ENCODE measurements at places on chromosomes 1 and 21.

GRCh38 chr21:21973806-21974205 lies 975.6 kb downstream of the NCAM2 start:
- DNase-seq: no peak

- no peak for DNase-seq
These were observed 387.8 kb upstream of the LYPLAL1 start for GRCh38 chr1:218785928-218786327.

DNA sequence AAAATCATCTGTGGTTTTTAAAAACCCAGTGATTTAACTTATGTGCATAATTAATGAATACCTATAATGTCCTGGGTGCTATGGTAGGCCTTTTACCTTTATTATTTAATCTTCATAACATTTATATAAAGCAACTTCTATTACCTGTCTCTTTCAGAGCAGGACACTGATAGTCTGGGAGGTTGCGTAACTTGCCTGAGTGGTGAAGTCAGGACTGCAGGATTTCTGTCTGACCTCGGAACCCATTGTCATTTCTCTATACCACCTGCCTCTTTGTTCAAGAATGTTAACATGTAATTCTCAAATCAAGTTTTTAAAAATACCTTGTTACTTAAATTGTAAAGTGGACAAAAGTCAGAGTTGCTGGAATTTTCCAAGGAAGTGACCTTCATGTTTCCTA lies 41.0 kb upstream of the BACH1 start:
- DNase-seq: no peak

DNA sequence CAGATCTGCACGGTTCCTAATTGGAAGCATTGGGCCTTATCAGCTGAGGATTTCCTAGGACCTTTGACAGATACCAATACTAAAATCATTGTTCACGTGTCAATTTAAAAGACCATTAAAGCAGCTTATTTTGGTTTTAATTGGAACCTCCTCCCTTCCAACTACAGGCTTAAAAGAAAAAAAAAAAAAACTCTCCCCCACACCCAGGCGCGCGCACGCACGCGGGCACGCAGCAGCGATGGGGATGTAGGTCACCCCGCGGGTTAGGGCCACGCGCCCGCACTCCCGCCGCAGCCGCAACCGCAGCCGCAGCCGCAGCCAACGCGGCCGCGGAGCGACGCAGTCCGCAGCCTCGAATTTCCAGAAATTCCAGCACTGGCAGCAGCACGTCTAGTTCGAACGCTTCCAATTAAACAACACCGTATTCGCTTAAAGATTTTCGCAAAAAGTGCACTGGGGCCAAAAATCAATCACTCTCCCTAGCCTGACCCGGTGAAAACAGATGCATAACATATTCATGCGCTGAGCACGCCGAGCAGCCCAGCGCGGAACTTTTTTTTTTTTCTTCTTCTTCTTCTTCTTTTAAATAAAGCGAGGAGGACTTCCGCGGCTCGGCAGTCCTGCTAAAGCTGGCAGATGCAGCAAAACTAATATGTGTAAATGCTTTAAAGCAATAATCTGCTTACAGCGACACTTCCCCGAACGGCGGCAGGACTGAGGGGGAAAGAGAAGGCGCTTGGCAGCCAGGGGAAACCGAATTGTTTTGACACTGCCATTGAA lies 13.3 kb upstream of the BARHL2 start:
- DNase-seq: no peak

DNA sequence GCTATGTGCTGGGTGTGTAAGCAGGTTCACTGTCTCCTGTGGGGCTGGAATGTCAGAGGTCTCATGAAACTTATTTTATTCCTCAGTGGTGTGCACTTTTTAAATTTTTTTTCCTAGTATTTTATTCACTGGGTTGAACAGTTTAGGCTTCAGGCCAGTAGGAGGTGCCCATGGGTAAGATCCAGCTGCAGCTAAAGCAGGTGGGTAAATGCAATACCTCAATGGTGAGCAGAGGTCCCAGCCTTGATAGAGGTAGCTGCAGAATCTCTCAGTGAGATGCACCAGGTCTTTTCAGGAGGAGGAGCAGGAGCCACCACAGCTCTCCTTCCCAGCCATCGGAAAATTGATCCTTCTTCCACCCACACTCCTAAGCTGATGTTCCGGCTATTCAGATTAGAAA lies 12.6 kb upstream of the OR6N2 start:
- DNase-seq: peak; percentile 14

DNA sequence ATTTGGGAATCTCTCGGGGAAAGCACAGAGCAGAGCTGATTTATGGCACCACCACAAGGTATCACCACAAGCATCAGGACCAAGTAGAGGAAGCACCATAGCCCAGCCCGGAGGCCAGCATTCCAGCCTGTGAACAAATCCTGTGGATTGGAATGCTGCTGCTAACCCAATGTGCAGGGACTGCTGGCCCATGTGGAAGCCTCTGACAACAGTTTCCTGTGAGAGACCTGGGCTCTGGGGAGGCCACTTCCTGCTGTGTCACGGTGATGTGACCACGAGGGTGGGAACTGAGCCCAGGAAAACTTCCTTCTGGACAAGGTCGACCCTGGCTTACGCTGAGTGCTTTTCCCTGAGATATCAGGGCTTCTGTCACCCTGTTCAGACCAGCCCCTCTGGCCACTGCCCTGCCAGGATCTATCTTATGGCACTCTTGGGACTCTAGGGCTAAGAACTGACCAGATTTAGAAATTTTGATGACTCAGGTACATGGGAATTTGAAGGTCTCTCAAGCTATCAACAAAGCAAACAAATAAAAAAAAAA lies 88.3 kb upstream of the NGF start:
- no peak for DNase-seq

- no peak for DNase-seq
These were observed 356.6 kb downstream of the HHAT start for GRCh38 chr1:210685295-210685650.

DNA sequence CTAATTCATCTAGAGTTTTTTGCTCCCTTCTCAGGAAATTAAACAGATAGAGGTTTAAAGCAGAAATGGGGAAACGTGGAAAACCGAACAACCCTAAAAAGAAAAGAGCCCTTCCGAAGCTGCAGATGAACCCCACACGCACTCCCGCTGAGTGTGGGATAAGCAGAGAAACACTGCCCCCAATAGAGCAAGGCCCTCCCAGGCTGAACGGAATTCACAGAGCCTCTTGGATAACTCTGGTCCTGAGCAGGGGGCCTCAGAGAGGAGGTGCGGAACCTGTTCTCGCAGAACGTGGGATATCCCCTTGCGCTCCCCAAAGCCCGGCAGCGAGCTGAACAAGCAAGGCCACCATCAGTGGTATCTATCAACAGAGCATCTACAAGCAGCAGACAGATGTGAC lies 44.9 kb downstream of the SSBP3 start:
- DNase-seq: no peak

- DNase-seq: no peak
These were observed 69.6 kb downstream of the LHX4 start for GRCh38 chr1:180299479-180300221.

DNA sequence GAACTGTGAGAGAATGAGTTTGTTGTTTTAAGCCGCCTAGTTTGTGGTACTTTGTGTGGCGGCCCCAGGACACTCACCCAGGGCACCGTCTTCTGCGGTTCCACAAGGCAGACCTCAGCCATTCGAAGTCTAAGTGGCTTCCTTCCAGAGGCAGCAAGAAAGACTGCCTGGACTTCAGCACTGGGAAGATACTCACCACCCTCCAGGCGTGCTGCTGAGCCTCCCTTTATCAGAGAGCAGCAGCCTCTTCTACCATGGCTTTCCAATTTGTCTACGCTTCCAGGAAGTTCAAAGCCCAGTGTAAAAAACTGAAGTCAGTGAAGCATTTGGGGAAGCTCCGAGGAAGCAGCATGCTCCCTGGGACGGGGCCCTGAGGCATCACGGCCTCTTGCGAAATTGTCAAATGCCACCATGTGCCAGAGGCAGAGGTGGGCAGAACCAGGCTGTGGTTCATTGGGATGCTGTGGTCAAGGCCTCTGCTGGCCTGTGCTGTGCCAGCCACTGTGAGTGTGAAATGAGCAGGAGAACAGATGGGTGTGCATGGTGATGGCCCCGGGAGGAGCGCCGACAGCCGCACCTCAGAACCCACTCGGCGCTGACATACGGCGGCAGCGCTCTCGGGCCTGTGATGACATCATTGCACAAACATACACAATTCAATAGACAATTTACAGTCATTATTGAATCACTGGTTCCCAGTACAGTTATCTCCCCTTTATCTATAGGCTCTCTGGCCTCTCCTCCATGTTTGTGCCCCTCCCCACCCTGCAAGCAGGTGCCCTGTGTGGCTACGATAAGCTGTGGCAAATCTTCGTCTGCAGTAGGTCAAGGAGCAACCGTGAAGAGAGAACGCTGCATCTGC lies 110.4 kb downstream of the PDE9A start:
- DNase-seq: no peak

- DNase-seq: no peak
These were observed 68.7 kb upstream of the ATF3 start for GRCh38 chr1:212539737-212540430.

- no peak for DNase-seq
These were observed 7.2 kb downstream of the KCNN3 start for GRCh38 chr1:154862907-154863306.
